Activated gamma-delta T cell treated with Interleukin-2 at 50 U/mL for 16 hours (primary cell): ENCODE measurements at places on chromosomes 2 and 18.
A peak's percentile ranks its signal among the peaks of the same experiment; 100 is the strongest.

GRCh38 chr2:27369471-27370025 is 590 bp downstream of the EIF2B4 start:
- no peak for DNase-seq

- DNase-seq, result no peak
These were observed 10.2 kb downstream of the MLPH start for GRCh38 chr2:237497009-237497837.

DNA sequence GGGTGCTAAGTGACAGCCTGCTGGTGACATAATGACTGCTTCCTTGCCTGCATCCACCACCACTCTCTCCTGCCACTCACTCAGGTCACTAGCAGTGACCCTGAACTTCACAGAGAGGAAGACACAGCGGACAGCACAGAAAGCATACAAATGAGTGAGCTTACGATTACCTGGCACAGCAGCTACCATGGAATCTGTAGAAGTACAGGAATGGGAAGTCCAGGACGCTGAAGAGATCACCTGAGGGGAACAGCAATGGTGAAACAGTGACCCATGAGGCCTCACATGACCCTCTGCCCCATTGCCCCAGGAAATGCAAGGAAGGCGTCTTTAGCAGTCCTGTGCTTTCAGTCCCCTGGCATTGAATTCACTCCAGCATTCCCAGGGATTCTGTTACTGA is 96.7 kb upstream of the RIOK3 start:
- DNase-seq, result no peak

DNA sequence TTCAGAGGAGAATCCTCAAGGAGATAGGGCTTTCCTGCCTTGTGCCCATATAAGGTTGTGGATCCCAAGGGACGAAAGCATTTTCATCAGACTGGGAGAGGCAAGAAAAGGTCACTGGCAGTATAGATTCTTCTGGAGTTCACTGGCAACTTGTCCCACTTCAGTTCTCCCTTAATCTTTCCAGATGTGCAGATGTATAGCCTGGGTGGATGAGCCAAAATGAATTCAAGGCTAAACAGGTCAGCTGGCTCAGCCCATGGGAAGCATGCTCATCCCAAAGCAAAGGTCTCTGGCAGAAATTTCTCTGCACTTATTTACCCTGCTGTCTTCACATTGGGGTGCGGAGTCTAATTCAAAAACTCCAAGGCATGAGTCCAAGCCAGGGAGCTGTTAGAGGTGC is 148.9 kb upstream of the TNP1 start:
- no peak for DNase-seq

DNA sequence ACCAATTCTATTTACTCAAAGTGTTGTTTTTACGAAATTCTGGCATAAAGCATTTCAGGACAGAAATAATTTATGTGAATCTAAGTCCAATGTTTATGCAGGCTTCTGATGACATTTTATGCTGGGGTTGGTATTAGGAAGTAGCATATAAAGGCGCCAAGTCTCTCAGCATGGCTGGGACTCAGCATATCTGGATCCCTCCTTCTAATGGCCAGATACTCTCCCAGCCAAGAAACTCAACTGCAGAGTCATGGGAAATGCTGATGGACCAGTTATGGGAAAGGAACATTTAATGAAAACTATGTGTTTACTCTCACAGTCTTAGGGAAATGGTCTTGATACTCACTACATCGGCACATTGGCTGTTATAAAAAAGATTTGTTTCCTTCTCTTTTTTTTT is 392.2 kb downstream of the ARHGAP15 start:
- DNase-seq, result no peak

DNA sequence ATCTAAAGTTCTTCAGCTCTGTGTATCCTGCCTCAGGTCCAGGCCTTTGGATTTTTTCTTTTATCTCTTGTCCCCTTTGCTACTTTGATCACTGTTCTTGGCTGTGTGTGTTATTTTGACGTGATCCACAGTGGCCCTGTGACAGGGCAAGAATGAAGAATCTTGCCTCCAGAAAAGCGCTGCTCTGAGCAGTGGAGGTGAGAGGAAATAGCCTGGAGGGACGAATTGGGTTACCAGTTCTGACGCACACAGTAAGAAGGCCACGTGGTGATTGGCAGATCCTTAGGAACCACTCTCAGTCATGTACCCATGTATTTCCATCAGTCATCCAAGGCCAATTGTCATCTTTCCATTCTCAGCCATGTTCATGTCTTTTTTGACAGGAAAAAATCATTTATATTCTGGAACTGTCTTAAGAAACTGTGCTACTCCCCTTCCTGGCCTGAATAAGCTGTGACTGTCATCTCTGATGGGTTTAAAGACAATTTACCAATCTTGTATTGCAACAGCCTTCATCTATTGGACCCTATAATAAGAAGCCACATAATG is 47.6 kb downstream of the MAPK4 start:
- DNase-seq, result no peak

DNA sequence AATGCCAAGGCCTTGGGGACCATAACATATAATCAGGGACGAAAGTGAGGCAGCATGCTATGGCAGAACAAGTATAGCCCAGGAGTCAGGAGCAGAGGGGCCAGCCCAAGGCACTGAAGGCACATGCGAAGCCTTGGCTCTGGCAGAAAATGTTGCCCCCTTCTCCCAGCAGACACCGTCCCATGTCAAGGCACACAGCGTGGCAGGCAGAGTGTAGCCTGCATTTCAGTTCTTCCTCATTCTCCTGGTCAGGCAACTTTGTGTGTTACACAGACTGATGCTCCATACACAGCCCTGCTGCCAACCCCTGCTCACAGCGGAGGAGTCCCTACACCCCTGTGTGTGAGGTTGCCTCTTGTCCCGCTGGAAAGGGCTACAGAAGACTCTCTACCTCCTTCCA is 480.8 kb downstream of the BCL11A start:
- no peak for DNase-seq

- DNase-seq, result no peak
These were observed 1.3 kb downstream of the USP34 start for GRCh38 chr2:61469424-61470121.

GRCh38 chr18:54109131-54109683 is 115.3 kb downstream of the MBD2 start:
- DNase-seq, result no peak

- DNase-seq, result no peak
These were observed 65.2 kb downstream of the CCDC195 start for GRCh38 chr2:224650815-224651439.

DNA sequence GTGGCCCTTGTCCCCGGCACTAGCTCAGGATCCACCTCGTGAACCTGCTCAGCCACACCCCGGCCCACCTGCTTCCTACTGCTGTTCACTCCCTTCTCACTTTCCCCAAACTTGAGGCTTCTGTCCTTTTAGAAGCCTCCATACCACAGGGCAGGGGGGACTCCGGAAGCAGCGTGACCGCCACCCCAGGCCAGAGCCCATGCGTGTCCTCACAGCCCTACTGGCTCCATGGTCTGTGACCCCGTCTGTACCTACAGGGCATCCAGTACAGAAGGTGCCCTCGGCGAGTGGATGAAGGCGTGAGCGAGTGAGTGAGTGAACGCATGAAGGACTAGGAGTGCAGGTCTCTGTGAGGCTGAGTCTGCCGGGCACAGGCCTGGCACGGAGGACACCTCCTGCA is 253.2 kb downstream of the TWIST2 start:
- DNase-seq, result no peak

GRCh38 chr2:74002505-74003421 is 18.1 kb downstream of the TET3 start:
- DNase-seq, result peak; percentile 73

- DNase-seq, result no peak
These were observed 35.9 kb upstream of the SNED1 start for GRCh38 chr2:240962300-240963064.

GRCh38 chr2:86783615-86784339 is 6.9 kb downstream of the CD8A start:
- DNase-seq, result no peak

DNA sequence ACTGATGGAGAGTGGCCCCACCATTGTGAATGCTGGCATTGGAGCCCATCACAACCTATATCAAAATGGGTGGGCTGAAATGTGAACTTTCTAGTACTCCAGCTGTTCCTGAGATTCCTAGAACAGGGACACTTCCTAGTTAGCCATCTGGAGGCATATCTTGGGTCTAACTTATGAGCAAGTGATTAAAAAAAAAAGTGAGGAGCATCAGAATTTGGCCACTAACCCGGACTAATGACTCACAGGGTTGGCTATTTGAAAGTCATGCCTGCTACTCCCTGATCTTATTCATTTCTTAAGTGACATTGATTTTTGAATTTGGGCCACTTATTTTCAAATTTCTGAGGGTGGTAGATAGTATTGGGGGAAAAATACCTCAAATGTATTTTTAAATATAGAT is 216.6 kb downstream of the HRH4 start:
- no peak for DNase-seq

GRCh38 chr2:95158891-95159619 is 593 bp downstream of the ZNF514 start:
- no peak for DNase-seq

- DNase-seq, result no peak
These were observed 1304.3 kb upstream of the DDX18 start for GRCh38 chr2:116510117-116510671.

GRCh38 chr2:29056452-29056851 is 17.9 kb downstream of the PCARE start:
- no peak for DNase-seq

- no peak for DNase-seq
These were observed 812.7 kb downstream of the DCDC2C start for GRCh38 chr2:4515871-4516761.

- DNase-seq, result no peak
These were observed 21.0 kb downstream of the MERTK start for GRCh38 chr2:111919365-111919764.
